ENCODE measurements at places on chromosomes 13 and 19.

- DNase-seq = no peak
These were observed 156.5 kb downstream of the LMO7 start for GRCh38 chr13:75792526-75793187.

DNA sequence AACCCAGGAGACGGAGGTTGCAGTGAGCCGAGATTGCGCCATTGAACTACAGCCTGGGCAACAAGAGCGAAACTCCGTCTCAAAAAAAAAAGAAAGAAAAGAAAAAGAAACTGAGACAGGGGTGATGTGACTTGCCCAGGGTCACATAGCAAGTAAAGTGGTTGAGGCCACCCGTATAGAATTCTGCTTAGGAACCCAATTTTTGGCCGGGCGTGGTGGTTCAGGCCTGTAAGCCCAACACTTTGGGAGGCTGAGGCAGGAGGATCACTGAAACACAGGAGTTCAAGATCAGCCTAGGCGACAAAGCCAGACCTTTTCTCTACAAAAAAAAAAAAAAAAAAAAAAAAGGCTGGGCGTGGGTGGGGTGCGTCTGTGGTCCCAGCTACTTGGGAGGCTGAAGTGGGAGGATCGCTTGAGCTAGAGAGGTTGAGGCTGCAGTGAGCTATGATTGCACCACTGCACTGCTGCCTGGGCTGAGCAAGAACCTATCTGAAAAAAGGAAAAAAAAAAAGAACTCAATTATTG lies 1.3 kb downstream of the SNRPA start:
- no peak for DNase-seq

GRCh38 chr13:73616861-73617260 lies 517.3 kb downstream of the KLF12 start:
- no peak for DNase-seq

DNA sequence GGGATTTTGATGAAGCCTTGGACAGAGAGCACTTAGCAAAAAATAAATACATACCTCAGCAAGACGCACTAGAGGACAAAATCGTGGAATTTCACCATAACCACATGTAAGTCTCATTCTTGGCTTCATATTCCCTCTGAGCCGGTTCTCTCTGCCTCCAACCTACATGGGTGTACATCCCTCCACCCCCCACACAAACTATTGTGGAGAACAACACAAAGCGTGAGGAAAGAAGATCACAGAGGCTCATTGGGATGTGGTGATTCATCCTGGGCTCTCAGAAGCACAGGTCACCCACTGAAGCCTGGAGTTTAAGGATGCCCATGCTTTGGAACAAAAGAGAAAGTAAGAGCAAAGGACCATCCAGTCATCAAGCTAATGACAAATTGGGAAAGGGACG lies 192.2 kb downstream of the STK24 start:
- DNase-seq = no peak

DNA sequence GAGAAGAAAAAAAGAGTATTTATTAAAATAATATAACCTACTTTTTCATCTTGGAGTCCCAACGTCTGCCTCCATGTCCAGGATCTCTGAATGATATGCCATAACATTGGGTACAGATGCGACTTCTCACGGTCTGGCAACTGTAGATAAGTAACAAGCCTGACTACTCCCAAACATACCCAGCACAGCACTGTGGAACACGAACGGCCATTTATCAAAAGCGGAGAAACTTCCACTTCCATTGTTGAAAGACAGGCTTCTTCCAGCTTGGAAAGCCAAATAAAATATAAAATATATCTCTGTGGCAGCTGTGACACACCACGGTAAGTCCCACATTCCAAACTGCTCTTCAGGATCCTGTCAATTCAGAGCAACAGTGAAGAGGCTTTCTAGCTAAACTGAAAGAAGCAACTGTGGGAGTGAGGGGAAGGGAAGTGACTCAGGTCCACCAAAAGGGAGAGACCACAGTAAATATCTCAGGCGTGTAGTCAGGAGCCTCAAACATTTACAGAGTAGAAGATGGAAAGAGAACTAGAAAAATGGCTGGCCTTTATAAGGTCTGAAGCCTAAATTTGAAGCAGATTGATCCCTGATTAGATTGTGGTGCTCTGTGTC lies 331.7 kb downstream of the LIG4 start:
- DNase-seq = no peak

DNA sequence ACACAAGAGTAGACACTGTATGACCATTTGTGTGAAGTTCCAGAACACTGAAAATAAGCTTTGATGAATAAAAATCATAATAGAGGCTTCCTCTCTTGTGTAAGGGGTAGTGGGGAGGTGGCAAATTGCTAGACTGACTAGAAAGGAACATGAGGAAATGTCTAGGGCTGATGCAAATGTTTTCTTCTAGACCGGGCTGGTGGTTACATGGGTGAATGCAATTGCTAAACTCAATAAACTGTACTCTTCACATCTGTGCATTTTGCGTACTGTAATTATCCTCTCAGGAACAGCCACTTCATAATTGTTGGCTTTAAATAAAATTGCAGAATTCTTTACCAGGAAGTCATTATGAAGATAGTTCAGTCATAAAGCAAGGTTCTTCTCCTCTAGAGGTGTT lies 5.2 kb upstream of the KBTBD7 start:
- DNase-seq = no peak

DNA sequence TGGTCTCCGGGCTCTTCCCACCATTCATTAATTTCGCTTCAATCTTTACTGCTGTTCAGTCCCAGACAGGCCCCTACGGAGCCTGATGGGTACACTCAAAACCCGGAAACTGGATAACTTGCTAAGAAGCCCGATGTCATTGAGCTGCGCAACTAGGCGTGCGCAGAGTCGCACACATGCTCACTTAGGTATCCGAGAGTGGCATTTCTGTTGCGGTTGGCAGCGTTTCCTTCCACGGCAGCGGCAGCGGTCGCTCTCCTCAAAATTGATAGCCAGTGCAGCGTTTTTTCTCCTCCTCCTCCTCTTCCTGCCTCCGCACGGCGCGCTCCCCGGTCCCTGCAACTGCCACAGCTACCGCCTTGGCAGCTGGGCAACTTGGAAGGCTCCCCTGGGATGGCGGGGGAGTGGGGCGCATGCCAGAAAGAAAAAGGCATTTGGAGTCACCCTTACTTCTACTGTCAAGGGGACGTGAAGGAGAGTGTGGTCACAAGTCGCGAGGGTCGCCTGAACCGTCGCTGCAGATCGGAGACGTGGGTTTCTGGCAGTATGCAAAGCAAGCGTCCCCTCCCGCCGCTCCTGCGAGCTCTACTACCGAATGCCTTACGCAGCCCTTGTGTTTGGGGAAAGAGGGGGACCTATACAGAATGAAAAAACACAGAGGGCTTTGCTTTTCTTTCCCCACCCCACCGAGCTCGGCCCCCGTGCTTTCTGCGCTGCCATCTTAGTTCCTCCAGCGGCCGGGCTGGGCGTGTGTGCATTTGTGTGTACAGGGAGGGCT lies 2.4 kb upstream of the MYCBP2 start:
- peak; percentile 99 for DNase-seq

DNA sequence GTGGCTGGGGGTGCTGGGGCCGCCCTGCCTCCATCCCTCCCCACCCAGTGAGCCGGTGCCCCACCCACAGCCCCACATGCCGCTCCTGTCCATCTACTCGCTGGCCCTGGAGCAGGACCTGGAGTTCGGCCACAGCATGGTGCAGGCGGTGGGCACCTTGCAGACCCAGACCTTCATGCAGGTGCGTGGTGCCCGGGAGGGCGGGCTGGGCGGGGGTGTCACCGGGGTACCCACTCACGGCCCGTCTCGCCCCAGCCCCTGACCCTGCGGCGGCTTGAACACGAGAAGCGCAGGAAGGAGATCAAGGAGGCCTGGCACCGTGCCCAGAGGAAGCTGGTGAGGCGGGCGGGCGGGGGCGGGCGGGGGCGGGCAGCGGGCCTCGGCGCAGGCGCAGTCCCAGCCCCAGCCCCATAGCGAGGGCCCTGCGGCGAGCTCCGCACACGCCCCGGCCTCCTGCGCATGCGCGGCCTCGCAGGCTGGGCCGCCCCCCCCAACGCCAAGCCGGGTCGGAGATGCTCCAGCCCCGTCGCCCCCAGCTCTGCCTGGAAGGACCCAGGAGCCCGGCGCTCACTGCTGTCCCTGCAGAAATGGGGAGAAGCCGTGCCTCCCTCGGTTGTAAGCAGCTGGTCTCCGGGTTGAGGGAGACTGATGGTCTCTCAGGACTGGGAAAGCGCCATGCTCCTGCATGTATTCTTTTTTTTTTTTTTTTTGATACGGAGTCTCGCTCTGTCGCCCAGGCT lies 7.7 kb downstream of the ARHGAP45 start:
- peak; percentile 84 for DNase-seq

GRCh38 chr19:18780631-18781030 lies 10.5 kb downstream of the COMP start:
- no peak for DNase-seq

DNA sequence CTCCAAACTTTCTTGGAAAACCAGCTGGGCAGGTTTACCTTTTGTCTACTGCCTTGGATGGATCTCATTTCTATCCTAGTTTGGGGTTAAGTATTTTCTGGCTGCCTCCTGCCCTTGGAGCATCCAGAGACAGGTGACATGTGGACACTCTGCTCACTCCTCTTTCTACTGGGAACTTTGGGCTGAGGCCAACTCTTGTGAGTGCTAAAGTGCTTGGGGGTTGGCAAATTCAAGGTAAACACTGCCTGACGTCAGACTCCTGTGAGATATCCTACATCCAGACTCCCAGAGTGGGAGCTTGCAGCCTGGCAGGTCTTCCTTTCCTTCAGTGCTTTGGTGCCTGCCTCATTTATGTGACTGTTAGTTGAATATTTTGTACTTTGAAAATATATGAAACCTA lies 388.1 kb downstream of the KCNRG start:
- DNase-seq = peak; percentile 60

- DNase-seq = peak; percentile 80
These were observed 440.9 kb upstream of the KLF12 start for GRCh38 chr13:74574964-74575728.
